ENCODE measurements at places on chromosomes 16 and 17.

DNA sequence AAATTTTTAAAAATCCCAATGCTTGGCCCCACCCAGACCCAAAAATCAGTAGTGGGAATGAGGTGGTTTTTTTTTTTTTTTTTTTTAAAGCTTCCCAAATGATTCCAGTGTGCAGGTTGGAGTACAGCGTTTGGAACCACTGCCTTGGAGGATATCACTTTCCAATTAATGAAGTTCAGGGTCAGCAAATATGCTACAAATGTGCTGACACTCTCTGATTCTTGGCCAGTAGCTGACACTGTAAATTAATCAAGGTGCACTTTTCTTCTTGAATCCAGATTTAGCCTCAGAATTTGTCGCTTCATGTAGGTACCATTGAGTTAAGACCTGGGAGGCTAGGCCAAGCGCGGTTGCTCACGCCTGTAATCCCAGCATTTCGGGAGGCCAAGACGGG lies 230.2 kb downstream of the SNX29 start:
- no peak for DNase-seq

DNA sequence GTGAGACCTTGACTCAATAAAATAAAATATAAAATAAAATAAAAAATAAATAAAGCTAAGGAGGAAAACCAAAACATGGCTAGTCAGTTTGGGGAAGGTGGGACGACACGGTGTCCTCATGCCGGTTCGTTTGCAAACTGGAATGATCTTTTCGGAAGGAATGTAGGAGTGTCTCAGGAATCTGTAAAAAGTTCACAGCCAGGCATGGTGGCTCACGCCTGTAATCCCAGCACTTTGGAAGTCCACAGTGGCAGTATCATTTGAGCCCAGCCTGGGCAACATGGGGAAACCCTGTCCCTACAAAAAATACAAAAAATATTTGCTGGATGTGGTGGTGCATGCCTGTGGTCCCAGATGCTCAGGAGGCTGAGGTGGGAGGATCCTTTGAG lies 14.7 kb upstream of the RPTOR start:
- no peak for DNase-seq

DNA sequence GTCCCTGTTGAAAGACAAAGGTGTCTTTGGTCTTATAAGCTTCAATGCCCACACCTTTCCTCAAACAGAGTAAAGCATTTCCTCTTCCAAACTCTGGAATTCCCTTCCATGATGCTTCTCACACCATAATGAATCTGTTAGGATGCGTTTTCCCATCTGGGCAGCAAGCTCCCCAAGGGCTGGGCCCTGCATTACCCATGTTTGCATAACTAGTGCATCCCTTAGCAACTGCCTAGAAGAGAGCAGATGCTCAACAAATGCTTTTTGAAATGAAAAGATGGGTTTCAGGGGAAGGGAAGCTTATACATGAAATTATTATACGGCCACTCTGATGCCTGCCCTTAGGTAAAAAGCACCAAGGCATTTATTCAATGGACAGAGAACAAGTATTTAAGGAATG lies 124.5 kb upstream of the CCL2 start:
- DNase-seq, result no peak

- no peak for DNase-seq
Measured at GRCh38 chr17:42472709-42473521, 14.2 kb downstream of the ATP6V0A1 start.

DNA sequence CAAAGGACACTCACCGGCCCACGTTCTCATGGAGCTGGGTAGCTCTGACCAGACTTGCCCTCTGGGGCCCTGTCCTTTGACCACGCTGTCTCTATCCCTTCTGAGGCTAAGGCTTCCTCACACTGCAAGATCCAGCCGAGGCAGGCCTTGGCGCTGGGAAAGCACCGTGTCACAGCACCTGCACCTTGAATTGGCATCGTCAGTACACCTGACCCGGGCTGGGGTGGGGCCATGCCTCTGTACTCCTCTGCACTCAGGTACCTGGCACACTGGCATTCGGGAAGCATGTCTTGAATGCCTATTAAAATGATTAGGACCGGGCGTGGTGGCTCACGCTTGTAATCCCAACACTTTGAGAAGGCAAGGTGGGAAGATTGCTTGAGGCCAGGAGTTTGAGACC lies 6.0 kb downstream of the TBC1D24 start:
- no peak for DNase-seq

GRCh38 chr16:3363793-3364192 lies 8.1 kb downstream of the OR2C1 start:
- peak; percentile 88 for DNase-seq

DNA sequence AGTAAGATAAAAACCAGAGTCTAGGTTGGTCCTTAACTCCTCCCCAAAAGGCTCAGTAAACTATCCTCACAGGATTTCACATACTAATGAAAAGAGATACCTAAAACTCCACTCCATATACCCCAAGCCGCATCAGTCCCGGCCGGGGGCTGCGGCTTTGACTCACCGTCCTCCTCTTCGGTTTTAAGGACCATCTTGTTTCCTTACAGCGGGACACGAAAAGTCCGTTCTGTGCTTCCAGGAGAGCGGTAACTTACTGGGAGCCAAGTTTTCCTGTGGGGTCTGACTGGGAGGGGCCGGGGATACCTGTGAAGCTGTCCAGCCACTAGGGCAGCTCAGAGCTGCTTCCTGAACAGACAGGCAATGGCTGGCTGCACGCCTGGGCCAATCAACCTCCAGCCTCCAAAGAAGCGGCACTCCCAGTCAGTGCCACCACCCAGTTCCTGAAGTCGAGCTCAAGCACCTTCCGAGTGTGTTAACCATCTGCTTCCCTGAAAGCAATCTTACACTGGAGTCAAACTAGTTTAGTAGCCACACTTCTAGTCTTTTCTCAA lies 45.5 kb downstream of the CYTH1 start:
- peak; percentile 66 for DNase-seq

- DNase-seq, result peak; percentile 95
Measured at GRCh38 chr17:27526604-27527002, 70.4 kb downstream of the KSR1 start.

DNA sequence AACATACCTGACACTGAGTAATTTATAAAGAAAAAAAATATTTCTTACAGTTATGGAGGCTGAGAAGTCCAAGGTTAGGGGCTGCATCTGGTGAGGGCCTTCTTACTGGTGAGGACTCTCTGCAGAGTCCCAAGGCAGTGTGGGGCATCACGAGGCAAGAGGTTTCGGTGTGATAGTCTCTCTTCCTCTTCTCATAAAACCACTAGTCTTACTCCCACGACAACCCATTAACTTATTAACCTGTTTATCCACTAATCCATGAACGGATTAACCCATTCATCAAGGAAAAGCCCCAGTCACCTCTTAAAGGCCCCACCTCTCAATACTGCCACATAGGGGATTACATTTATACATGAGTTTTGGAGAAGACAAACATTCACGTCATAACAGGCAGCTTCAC lies 20.1 kb downstream of the CIITA start:
- no peak for DNase-seq

DNA sequence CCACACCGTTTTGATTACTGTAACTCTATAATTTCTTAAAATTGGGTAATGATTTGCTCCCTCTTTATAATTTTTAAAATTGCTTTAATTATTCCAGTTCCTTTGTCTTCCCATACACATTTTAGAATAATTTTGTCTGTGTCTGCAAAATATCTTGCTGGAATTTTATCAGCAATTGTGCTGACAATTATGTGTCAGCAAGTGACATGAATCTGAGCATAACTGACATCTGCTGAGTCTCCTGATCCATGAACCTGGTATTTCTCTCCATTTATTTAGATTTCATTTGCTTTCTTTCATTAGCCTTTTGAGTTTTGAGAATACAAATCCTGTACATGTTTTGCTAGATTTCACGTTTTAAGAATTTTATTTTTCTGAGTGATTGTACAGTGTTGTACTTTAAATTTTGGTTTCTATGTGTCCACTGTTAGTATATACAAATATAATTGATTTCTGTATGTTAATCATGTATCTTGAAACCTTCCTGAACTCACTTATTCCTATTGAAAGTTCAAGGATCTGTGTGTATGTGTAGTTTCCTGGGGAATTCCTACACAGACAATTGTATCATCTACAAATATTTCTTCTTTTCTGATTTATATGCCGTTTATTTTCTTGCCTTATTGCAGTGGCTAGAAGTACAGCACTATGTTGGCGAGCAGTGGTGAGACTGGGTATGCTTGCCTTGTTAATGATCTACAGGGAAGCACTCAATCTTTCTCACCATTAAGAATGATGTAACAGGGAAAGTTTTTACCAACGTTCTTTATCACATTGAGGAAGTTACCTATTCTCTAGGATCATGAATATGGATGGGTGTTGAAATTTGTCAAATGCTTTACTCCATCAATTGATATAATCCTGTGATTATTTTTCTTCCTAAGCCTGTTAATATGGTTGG lies 45.2 kb downstream of the N4BP1 start:
- DNase-seq, result no peak

GRCh38 chr17:79630126-79630525 lies 19.3 kb upstream of the RBFOX3 start:
- DNase-seq, result no peak

DNA sequence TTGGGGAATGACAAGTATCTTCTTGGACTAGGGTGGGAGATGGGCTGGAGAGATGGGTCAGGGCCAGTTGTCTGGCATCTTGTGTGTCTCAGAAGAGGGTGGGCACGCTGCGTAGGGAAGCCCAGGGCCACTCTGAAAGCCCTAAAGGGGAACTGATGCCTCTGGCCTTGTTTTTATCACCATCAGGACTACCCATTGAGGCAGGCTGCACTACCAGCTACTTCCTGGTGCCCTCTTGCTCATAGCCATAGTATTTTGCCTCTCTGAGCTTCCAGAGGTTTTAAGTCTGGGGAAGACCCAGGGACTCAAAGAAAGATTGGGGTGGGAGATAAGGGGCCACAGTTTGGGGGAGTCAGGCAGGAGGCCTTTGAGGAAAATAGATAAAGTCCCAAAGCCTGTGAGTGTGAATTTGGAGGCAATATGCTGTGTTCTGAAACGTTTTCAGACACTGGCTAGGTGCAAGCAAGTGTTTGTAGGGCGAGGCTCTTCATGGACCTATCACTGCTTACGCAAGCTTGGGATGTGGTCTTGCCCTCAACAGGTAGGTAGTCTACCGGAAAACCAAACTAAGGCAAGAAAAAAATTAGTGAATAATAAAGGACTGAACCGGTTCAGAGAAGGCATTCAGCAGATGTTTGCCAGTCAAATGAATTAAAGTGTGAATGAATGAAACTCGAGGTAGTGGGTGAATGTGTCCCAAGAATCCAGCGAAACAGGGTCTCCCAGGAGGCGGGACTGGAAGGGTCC lies 688 bp upstream of the ITGB3 start:
- DNase-seq, result peak; percentile 26

DNA sequence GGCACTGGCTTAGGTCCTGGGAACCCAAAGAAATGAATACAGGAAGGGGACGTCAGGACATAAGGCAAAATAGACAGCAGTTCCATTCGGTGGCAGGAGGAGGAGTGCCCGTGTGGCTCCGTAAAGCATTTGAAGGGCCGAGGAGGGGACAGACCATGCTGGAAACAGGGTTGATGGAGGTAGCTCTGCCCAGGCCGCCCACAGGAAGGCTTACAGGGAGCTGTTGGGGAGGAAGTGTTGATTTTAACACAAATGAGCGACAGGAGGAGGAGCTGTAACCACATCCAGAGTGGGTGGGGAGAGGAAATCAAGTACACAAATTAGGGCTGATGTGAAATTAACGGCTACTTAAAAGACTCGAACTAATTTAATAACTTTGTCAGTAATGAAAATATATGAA lies 54.6 kb downstream of the RBFOX3 start:
- no peak for DNase-seq

DNA sequence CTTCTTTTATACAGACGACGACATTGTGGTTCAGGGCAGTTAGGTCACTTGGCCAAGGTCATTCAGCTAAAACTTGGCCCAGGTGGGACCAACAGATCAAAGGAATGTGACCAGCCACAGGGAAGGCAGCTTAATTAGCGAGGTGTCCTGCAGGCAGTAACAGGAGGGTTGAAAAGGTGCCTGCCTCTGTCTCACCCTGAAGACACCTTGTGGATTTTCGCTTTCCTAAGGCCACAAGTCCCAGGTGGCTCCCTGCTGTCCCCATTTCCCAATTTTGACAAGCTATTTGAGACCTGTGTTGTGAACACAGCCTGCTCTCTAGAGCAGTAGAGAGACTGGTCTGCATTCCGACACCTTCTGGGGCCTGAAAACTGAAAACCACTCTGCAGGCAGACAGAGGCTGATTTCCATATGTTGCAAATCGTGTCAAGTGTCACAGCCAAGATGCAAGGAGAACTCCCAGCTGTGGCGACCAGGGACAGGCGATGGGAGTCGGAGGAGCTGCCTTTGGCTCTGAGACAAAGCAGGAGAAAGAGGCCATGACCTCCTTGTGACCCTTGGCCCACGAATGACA lies 593.1 kb upstream of the CDH5 start:
- DNase-seq, result no peak

DNA sequence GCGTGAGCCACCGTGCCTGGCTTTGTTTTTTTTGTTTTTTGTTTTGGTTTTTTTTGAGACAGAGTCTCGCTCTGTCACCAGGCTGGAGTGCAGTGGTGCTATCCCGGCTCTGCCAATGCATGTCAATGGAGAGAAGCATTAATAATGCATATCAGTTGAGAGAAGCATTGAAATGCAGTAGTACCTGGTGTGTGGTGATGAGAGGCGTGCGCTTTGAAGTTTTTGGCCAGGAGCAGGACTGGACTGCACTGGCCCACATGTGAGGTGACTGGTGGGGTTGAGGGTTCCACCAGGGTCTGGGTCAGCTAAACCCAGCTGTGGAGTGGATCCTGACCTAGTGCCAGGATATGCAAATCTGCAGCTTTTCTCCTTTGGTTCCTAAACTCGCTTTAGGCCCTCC lies 5.4 kb downstream of the SP2 start:
- no peak for DNase-seq

GRCh38 chr17:82983510-82984248 lies 95.7 kb upstream of the METRNL start:
- DNase-seq, result no peak

- DNase-seq, result no peak
Measured at GRCh38 chr16:52512297-52512987, 34.5 kb downstream of the TOX3 start.

DNA sequence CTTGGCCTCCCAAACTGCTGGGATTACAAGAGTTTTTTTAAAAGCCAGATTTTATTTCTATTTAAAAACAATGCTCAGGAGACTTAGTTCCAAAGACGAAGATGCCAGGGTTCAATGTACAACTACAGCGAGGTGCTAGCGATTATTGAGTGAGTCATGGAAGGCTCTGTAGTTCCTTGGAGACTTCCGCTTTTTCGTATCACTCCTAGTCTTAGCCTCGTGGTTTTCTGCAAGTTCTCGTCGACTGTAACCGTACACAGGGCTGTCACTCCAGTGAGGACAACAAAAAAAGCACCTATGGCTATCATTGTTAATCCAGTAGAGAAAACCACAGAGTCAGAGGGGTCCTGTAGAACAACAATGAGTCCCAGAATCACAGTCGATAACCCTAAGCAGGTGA lies 22.7 kb upstream of the ZC3H7A start:
- peak; percentile 91 for DNase-seq

Measured in OCI-M1 (cell line).